ENCODE measurements at places on chromosomes 1 and 21.

GRCh38 chr1:187715483-187715882 is 886.7 kb downstream of the PLA2G4A start:
- DNase-seq = no peak

- no peak for DNase-seq
Observed at GRCh38 chr21:46163380-46163779, 8.0 kb upstream of the FTCD start.

DNA sequence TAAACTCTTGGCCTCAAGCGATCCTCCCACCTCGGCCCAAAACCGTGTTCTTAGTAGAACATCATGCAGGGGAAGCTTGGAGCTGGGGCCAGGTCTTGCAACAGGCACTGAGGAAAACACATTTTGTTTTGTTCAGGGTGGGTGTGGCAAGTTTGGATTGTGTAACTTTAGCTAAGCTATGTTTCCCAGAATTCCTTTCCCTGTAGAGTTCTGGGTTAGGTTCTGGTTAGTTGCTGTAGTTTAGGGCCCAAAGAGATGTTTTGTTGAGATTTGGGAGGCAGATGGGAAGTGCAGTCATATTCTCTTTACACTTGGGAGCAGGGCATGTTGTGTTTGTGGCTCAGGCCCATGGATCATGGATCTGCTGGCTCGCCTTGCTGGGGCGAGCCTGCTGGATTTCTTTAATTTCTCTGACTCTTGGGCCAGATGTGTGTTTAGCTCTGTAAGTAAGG is 24.0 kb downstream of the PLA2G5 start:
- DNase-seq = no peak

- no peak for DNase-seq
Observed at GRCh38 chr1:72896256-72896655, 613.9 kb upstream of the NEGR1 start.

DNA sequence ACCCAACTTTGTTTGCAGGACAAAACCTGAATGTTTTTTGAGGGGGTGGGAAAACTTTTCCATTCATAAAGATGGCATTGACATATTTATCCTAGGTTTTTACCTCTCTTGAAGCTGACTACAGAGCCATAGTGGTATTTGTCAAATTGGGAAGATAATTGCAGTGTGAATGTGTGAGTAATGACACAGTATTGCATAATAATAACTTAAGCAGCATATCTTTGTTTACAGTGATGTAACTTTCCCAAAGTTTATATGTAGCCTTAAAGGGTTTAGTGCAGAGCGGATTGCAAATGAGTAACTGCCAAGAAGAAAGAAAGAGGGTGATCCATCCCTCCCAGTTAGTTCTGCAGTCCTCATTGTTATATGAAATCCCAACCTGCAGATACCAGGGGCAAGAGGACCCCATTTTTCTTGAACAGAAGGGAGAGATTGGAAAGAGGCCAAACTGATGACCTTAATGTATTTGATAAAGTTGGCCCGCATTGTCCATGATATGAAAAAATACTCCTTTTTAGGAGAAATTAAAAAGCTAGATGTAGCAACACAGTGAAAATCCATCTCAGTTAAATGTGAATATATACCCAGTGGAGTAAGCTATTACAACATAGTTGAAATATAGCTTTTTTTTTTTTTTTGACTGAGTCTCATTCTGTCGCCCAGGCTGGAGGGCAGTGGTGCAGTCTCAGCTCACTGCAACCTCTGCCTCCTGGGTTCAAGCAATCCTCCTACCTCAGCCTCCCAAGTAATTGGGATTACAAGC is 23.7 kb upstream of the NFIA start:
- no peak for DNase-seq

GRCh38 chr1:173861731-173862145 is 6.1 kb downstream of the GAS5 start:
- DNase-seq = no peak

DNA sequence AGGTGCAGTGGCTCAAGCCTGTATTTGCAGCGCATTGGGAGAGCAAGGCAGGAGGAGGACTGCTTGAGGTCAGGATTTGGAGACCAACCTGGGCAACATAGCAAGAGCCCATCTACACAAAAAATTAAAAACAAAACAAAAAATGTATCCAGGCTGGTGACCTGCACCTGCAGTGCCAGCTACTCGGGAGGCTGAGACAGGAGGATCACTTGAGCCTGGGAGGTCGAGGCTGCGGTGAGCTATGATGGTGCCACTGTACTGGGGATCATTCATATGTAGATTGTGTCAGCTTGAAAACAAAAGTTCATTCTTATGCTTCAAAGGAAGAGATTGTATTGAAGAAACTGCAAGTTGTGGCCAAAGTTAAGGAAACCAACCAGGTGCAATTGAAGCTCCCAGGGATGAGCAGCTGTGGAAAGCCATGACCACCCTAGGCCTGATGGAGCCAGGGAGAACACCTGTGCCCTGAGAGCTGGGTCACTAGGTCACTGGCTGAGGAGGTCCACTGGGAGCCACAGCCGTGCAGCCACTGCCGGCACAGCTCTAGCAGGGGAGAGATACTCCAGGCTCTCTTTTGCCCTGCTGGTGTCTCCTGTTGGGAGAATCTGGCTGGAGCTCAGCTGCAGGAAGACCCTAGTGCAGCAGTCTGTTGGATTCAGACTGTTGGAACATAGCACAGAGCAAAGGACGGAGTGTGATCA is 13.3 kb upstream of the BRWD1 start:
- DNase-seq = no peak

DNA sequence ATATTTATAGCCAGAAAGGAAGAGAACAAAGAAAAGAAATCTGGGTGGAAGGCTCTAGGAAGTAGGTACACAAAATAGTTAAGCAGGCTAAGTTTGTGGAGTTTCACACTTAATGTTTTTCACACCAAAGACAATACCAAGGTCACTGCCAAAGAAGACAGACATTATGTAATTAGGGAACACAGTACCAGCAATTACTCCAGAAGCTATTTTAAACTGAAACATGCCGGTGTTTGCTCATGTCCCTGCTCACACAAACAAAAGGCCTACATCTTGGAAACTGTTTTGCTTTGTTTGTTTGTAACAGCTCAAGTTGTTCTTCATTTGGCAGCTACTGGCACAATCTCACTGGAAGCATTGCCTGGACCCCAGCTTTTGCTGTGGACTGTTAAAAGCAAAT is 88.5 kb upstream of the DAB1 start:
- no peak for DNase-seq

GRCh38 chr1:17633654-17634053 is 94.2 kb downstream of the ARHGEF10L start:
- DNase-seq = no peak

DNA sequence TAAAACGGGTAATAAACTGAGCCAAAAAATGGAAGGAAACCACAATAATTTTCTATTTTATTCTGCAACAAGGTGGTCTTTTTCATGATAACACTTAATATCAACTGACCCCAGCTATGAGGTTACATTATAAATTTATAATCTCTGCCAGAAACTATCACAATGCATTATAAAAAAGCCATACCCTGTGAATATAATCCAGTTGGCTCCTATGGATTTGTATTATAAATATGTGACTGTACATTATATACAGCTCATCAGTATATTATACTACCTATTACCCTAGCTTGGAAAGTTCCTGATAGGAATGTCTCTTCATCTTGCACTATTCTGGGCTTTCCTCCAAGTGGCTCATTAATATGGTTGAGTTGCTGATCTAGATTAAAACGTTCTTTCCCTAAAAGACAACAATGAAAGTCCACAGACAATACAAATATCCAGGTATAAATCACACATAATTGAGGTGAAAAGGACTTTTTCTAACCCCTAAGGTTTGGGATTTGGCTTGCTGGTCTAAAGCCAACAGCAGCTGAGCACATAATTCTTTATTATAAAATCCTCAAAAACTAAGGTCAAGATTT is 487.7 kb downstream of the TTLL7 start:
- DNase-seq = no peak

- DNase-seq = no peak
Observed at GRCh38 chr21:34105947-34106541, 32.7 kb downstream of the MRPS6 start.

GRCh38 chr1:8472668-8473067 is 154.8 kb downstream of the SLC45A1 start:
- DNase-seq = no peak

DNA sequence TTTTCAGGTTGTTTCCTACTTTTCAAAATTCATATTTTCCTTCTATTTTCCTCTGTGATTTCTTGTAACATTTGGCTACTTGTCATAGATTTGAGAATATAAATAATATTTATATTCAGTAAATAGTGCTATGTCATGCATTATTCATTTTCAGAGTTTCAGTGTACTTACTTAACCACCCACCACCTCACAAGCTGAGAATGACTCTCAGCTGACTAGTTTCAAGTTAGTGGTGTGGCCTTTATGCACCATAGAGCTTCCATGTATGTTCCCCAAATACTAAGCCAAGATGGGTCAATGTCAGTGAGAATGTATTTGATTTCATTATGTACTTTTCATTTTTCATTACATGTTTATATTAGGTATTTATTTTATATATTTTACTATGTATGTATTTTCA is 56.9 kb upstream of the RGS1 start:
- DNase-seq = no peak

- DNase-seq = no peak
Observed at GRCh38 chr1:23905461-23906025, 7.6 kb downstream of the CNR2 start.

- DNase-seq = no peak
Observed at GRCh38 chr1:2269922-2270259, 41.8 kb downstream of the SKI start.

GRCh38 chr1:179151908-179152682 is 70.2 kb downstream of the TOR3A start:
- DNase-seq = no peak

DNA sequence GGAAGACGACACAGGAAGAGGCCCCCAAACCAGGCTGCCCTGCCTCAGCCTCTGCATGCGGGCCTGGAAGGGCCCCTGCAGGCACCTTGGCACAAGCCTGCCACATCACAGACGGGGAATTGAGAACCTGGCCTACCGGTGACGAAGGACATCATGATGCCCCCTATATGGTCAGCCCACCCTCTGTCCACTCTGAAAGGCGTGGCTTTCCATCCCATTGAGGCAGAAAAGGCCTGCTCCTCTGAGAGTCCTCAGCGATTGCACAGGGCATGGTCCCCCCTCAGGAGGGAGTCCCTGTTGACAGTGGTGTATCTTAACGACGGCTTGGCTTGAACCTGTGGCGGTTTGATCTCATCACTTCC is 11.4 kb downstream of the KRTAP10-1 start:
- no peak for DNase-seq

DNA sequence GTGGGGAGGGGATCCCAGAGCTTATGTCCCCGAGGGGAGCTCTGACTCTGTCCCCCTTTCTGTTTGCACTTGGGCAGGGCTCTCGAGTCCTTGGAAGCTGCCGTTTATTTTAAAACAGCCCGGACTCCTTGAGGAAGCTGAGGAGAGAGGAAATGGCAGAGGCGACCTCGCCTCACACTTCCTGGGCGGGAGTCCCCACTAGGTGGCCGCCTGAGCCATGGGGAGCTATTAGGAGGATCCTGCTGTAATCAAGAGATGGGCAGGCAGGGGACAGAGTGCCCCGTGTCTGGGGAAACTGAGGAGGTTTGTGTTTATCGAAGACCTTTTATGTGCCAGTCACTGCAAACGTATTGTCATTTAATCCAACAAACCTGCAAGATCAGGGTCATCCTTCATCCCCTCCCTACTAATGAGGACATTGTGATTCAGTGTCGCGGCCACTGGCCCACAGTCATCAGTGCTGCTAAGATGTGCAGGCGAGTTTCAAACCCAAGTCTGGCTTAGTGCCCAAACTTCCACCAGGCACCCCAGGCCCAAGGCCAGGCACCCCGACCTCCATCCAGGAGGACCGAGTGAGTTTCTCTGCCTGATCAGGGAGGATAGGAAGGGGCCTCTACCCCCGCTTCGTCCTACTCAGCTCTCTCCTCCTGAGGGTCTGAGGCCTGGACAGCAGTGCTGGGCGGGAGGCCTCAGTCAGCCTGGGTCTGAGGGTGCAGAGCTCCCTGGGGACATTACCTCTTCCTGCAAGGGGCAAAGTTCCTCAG is 316.9 kb upstream of the VAMP3 start:
- DNase-seq = no peak

GRCh38 chr1:68725001-68725752 is 228.3 kb upstream of the DEPDC1 start:
- DNase-seq = no peak

Measured in activated CD4-positive, CD25-positive, alpha-beta regulatory T cell (primary cell).